ENCODE measurements at places on chromosomes 5 and 9.

- peak; percentile 40 for DNase-seq
Measured at GRCh38 chr5:81749561-81750307, 1.2 kb downstream of the SSBP2 start.

DNA sequence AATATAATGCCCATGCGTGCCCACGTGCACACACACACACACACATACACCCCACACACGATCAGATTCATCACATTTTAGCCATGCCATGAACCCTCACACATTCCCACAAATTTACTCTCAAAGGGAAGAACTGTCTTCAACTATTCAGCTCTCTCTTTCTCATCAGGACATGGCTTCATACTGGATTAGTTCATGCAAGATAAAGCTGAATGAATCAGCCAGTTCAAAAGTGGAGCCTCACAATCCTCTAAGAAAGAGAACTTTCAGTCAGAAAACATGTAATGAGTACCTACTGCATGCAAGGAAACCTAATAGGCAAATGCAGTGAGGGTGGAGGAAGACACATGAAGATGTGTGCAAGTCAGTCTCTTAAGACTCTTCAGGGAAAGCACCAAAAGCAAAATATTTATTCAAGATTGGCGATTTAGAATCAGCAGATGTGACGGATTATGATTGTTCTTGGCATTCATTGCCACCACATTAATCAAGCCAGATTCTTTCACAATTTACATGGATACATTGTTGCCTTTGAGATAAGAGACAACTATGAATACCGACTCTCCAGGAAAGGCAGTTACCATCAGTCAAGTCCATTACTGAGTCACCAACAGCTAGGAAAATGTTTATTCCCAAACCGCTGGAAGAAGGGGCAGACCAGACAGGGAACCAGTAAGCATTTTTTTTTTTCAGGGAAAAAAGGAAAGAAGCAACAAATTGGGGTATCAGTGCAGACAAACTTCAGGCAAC is 30.3 kb upstream of the PUM3 start:
- no peak for DNase-seq

- no peak for DNase-seq
Measured at GRCh38 chr9:107855164-107855563, 365.6 kb upstream of the KLF4 start.

- no peak for DNase-seq
Measured at GRCh38 chr9:136857581-136858412, 5.7 kb downstream of the MAMDC4 start.

GRCh38 chr5:55773057-55773456 is 35.2 kb downstream of the DDX4 start:
- no peak for DNase-seq

DNA sequence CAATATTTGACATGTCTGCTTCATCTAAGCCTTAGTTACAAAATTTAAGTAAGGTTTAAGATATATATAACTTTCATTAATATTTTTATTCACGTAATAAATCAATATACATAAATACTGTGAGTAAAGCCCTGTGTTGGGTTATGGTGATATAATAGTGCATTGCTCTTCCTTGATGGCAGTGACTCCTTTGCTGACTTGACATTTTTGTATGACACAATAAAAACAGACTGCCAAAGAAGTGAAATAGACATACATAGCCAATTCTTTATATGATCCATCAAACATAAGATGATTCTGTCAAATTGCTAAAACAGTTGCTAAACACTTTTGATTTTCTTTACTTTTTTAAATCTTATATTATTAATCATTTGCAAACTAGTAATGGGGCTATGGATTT is 1518.2 kb downstream of the EFNA5 start:
- DNase-seq: no peak

- DNase-seq: no peak
Measured at GRCh38 chr5:155252025-155252424, 238.5 kb downstream of the KIF4B start.

GRCh38 chr9:85224301-85224700 is 517.5 kb downstream of the AGTPBP1 start:
- DNase-seq: no peak

- no peak for DNase-seq
Measured at GRCh38 chr9:131454028-131454427, 48.7 kb upstream of the POMT1 start.

DNA sequence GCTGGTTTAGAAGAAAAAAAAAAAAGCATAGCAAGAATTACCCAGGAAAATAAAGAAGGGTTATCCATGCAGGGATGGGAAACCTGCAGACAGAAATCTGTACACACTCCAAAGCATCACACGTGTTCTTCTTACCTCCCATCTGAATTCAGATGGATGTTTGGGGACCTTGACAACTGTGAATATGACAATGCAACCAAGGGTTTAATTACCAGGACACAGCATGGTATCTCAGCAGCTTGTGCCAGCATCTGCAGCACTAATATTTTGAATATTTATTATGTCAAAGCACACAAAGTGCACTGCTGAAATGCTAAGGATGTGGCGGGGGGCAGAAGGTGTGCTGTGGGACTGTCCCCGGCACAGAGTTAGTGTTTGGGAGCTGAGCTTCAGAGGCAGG is 47.9 kb downstream of the SLIT3 start:
- no peak for DNase-seq

DNA sequence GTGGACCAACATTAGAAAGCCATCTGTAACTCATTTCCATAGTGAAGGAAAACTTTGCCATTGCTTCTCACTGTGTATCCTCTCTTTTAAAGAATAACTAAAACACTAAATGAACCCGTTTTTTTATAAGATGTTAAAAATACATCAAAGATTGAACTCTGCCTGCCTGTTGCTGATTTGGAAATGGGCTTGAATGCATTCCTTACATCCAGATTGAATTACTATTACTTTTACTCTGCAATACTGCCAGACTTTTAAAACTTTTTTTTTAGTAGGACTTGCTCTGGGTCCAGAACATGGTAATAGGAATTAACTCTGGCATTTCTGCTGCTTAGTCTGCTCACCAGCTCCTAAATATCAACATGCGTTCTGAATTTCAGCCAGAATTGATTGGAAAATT is 176.8 kb upstream of the PAPPA start:
- DNase-seq: no peak

- DNase-seq: no peak
Measured at GRCh38 chr5:157677931-157678330, 6.6 kb downstream of the C5orf52 start.

- DNase-seq: no peak
Measured at GRCh38 chr5:133116601-133117000, 64.8 kb downstream of the HSPA4 start.

GRCh38 chr9:128494746-128495129 is 9.8 kb upstream of the GLE1 start:
- no peak for DNase-seq

- no peak for DNase-seq
Measured at GRCh38 chr5:148910686-148911361, 84.4 kb downstream of the ADRB2 start.

DNA sequence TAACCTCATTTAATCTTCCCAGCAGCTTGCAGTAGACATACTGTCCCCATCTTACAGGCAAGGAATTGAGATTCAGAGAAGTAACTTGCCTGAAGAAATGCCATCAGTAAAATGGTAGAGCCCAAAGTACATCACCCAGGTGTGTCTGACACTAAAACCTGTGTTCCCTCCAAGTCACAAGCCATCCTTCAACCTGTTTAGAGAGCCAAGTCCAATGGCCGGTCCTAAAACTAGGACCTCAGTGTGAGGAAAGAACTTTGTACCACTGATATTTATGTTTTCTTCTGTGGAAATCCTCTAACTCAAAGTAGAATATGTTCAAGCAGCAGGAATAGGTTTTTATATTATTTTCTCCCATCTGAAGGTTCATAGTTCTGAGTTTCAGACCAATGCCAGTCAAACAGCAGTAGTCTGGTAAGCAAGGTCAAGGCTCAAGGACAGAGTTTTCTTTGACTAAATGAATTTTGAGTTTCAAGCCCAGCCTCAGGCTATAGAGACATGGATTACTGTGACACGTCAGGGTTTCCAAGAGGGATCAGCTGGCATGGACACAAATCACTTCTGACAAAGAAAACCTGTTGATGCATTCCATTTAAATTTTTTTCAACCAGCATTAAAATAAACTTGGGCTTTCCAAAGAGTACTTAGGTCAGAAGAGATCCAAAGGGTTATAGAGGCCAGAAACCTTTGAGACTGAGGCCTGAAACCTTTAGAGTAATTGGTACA is 80.9 kb upstream of the PLPP6 start:
- DNase-seq: no peak

DNA sequence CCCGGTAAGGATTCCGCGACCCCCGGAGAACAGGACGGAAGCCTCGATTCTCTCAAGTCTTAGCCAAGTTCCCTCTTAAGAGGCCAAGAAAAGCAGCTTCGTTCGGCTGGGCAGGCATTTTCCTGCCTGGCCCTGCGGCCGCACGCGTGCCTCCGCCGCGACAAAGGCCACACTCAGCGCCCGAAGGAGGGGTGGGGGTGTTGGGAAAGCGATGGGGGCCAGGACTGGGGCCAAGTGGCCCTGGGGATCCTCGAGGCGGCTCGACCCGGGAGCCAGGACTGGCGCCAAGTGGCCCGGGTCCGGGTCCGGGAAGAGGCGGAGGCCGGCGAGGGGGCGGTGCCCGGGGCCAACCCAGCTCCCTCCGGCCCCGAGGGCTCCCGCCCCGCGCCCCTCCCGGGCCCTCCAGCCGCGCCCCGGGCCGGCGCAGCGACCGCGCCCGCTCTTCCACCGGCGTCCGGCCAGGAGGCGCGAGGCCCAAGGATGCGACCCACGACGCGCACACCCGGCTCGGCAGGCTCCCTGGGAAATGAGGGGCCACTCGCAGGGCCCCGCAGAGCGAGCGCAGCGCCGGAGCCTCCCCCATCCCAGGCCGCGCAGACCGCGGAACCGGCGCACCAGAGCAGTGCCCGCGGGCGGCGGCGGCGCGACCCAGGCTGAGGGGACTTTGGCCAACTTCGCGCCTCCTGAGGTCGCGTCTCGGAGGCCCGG is 756 bp downstream of the VAV2 start:
- DNase-seq: no peak

GRCh38 chr9:38371495-38371894 is 21.0 kb upstream of the ALDH1B1 start:
- DNase-seq: no peak

DNA sequence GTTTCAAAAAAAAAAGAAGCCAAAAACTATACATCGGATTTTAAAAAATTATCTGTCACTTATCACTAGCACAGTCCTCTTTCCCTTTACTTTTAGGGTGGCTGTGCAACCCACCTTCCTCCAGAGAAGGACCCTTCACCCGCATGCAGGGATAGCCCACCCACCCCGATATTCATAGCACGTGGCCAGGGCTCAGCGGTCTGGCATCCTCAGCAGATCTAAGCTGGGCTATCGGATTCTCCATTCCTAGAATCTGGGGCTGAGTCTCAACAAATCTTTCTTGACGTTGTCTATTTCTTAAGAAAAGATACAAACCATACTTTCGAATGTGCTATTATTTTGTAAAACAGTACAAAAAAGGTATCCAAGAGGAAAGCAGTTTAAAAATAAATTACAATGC is 70.9 kb downstream of the MYO10 start:
- DNase-seq: no peak

DNA sequence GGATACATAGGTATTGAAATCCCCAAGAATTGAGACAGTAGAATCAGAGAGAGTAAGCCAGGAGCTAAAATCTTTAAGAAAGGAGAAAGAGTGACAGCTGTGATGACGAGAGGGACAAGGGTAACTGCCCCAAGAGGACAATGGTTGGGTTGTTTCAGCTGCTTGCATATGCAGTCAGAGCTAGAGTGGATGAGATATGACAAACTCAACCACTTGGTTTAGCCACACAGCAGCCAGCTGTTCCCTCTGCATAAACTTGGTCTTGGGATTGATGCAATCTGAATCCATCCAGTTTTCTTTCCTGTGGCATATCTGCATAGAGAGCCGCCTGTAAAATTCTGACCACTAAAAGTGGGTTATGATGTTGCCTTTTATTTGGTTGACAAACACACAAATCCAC is 100.7 kb downstream of the ZNF622 start:
- DNase-seq: no peak

- no peak for DNase-seq
Measured at GRCh38 chr9:13064676-13065075, 214.8 kb downstream of the MPDZ start.

Data from effector memory CD8-positive, alpha-beta T cell (primary cell).